ENCODE measurements at places on chromosomes 13 and 19.

DNA sequence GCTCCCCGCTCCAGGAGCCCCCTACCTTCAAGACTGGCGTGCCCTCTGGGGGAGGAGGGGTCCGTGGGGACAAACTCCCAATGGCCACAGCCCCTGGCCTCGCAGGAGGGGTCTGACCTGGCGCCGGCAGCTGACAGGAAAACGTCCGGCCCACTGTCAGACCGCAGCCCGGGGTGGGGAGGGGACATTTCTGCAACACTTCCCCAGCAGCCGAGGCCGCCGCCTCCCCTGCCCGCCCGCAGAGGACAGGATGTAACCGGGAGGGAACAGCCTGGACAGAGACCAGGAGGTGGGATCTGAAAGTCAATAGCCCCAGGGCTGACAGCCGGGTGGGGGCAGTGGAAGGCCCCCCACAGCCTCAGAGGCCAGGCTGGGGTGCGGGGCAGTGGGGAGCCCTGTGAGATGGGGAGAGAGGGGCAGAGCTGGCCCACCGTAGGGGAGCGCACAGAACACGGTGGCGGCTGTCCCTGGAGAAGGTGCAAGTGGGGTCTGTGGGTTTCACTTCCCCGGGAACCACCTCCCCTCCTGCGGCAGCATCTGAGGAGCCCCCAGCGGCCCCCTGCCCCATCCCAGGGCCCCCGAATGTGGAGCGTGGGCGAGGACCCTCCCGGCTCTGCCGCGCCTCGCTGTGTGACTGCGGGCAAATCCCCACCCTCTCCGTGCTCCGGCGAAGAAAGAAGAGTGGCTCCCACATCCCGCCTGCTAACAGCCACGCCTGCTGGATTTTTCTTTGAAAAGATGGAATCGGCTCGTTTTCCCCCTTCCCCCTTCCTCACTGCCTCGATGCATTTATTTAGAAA, at the start of gene PEAK3:
PEAK3 (minus strand) TSS at position 114 of the 800 bp plus-strand sequence. CDS start 1,244 bp downstream, outside the sequence.
- H3K4me3 ChIP-seq: no peak within 1 kb of the TSS
- DNase-seq: no peak
- no peaks in the 10 kb centered on the region for H3K27me3 ChIP-seq
- peaks cover 8% of the 10 kb centered on the region for H3K4me1 ChIP-seq

GRCh38 chr19:23999821-24000610, 85.3 kb downstream of the ZNF726 start:
- H3K27ac ChIP-seq: no peak overlapping the region
- H3K27me3 ChIP-seq: no peaks in the 10 kb centered on the region
- no peak overlapping the region for H3K4me3 ChIP-seq

- H3K36me3 ChIP-seq: no peaks in the 10 kb centered on the region
- no peak for DNase-seq
- H3K27me3 ChIP-seq: no peaks in the 10 kb centered on the region
- no peak overlapping the region for H3K27ac ChIP-seq
Measured at GRCh38 chr13:45870232-45870631, 18.7 kb upstream of the SIAH3 start.

DNA sequence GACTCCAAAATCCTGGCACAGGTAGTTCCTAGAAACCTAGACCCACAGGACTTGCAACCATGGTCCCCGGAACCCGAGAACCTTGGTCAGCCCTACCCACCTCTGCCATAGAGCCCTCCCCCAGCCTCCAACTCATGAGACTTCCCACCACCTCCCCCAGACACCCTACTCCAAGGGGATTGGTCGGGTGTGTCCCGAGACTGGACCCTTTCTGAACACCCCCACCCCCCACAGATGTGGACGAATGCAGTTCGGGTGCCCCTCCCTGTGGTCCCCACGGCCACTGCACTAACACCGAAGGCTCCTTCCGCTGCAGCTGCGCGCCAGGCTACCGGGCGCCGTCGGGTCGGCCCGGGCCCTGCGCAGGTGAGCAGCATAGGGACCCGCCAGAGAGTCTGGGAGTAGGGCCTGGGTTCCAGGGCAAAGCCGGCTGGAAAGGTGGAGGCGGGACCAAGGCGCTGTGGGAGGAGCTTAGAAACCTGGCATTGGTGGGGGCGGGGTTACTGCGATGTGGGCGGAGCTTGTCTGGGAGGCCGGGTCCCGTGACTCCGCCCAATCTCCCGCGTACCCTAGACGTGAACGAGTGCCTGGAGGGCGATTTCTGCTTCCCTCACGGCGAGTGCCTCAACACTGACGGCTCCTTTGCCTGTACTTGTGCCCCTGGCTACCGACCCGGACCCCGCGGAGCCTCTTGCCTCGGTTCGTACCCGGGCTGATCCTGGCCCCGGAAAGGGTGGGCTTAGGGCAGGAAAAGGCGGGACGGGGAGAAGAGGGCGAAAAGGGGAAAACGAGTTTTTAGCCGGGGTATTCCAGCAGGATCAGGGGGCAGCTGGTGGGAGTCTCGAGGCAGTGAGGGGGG, 11.9 kb downstream of the LTBP4 start:
- no peaks in the 10 kb centered on the region for H3K27me3 ChIP-seq
- DNase-seq: no peak
- no peaks in the 10 kb centered on the region for H3K36me3 ChIP-seq
- no peak overlapping the region for H3K27ac ChIP-seq
- H3K4me1 ChIP-seq: peaks cover 14% of the 10 kb centered on the region
- no peak overlapping the region for H3K4me3 ChIP-seq

- no peak overlapping the region for H3K27ac ChIP-seq
- no peaks in the 10 kb centered on the region for H3K36me3 ChIP-seq
- H3K27me3 ChIP-seq: no peaks in the 10 kb centered on the region
- H3K4me3 ChIP-seq: no peak overlapping the region
Measured at GRCh38 chr13:60959427-60959826, 456.2 kb downstream of the PCDH20 start.

- no peaks in the 10 kb centered on the region for H3K36me3 ChIP-seq
- no peaks in the 10 kb centered on the region for H3K27me3 ChIP-seq
- no peak overlapping the region for H3K27ac ChIP-seq
- DNase-seq: no peak
- no peaks in the 10 kb centered on the region for H3K4me1 ChIP-seq
Measured at GRCh38 chr13:96193728-96194310, 103.9 kb downstream of the HS6ST3 start.

Measured in neuronal stem cell (in vitro differentiated cells).